ENCODE measurements at places on chromosomes 11 and 22.

DNA sequence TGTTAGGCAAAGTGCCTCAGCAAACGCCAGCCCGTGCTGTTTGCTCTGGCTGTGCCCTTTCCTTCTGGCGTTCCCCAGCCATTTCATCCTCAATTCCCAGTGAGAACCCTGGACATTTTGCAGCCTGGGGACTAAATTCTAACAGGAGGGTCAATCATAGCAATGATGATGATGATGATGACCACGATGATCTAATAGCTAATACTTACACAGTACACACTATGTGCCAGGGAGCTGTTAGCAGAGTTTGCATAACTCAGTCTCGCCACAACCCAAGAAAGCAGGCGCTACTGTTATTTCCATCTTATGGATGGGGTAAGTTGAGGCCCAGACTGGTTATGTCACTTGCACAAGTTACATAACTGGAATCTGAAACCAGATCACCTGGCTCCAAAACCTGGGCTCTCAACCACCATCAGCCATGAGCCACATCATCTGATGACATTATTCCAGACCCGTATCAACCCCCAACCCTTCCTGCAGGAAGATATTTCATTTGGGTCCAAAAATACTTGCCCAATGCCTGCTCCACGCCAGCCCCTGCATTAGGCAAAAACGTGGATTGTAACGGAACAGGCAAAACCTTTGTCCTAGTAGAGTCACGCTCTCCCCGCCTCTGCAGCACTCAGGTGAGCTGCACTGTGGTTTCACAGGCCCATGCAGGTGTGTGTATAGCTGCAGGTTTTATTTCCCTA, 132.6 kb upstream of the SERPIND1 start:
- DNase-seq, result no peak

DNA sequence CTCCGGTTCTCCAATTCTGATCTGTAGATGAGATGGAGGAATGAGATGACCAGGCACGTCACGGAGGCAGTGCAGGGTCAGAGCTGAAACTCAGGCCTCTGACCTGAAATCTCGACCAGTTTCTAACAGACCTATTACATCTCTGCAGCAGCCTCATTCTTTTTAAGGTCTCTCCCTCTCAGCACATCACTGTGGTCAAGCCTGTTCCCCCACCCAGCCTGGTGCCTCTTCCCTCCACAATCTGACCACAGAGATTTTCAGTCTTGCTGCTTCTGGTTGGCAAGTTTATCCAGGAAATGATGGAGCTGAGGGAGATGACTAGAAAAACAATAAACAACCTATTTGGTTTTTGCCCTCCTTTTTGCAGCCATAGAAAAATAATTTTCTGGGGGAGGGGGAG, 9.5 kb downstream of the GRAMD1B start:
- no peak for DNase-seq

DNA sequence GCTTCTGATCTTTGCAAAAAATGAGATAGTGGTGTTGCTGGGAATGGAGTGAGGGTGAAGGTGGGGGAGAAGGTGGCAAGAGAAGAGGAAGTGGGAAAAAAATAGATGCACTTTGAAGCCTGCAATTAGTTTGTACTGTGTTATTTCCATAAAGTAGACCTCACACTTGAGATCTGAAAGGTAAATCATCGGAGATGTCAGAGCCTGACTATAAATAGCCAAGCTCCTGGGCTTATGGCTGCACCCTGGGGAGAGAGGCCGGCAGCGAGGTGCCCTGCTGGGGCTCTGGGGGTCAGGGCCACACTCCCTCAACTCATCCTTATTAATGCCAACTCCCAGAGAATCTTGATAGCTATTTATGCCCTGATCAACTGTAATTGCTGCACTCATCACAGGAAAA, 134.4 kb downstream of the NXPE2 start:
- DNase-seq, result no peak

DNA sequence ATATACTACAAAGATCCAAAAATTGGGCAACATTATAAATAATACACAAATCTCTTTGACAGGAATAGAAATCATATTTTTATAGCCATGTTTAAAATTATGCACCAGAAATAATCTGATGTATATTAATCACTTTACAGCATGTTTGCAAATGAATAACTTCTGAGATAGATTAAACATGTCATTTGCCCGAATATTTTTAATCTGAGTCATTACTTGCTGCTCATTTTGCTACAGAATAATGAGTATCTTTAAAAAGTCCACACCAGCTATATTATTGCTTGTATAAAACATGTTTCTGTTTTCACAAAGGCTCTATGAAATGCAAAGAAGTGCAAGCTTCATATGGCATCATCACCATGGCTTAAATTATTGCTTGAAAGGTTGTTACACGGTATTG, 336.8 kb downstream of the GUCY1A2 start:
- DNase-seq, result no peak

GRCh38 chr11:69284081-69284511, 9.9 kb upstream of the MYEOV start:
- DNase-seq, result no peak

DNA sequence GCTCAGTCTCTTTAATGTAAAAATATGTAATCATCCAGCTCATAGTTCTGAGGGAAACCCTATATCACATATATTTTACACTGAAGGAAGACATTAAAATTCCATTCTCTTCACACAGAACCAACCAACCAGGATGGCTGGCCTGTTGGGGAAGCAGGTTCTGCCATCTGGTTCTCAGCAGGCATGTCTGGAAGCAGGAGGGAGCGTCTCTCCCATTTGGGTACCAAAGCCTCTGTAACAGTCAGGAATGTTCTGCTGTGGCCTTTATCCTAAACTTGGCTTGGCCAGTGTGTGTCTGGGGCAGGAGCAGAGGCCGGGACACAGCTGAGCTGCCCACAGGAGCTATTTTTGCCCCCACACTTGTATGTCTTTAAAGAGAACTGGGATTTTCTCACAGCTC, 29.2 kb downstream of the SGSM3 start:
- peak; percentile 14 for DNase-seq

GRCh38 chr11:131454989-131455388, 84.6 kb downstream of the NTM start:
- no peak for DNase-seq

- DNase-seq, result no peak
Measured at GRCh38 chr22:47593291-47593690, 830.8 kb downstream of the TBC1D22A start.

GRCh38 chr11:47437746-47438418, 11.1 kb downstream of the RAPSN start:
- no peak for DNase-seq

- no peak for DNase-seq
Measured at GRCh38 chr11:133815636-133816035, 29.7 kb downstream of the SPATA19 start.

GRCh38 chr11:84790849-84791427, 836.2 kb downstream of the DLG2 start:
- DNase-seq, result no peak

DNA sequence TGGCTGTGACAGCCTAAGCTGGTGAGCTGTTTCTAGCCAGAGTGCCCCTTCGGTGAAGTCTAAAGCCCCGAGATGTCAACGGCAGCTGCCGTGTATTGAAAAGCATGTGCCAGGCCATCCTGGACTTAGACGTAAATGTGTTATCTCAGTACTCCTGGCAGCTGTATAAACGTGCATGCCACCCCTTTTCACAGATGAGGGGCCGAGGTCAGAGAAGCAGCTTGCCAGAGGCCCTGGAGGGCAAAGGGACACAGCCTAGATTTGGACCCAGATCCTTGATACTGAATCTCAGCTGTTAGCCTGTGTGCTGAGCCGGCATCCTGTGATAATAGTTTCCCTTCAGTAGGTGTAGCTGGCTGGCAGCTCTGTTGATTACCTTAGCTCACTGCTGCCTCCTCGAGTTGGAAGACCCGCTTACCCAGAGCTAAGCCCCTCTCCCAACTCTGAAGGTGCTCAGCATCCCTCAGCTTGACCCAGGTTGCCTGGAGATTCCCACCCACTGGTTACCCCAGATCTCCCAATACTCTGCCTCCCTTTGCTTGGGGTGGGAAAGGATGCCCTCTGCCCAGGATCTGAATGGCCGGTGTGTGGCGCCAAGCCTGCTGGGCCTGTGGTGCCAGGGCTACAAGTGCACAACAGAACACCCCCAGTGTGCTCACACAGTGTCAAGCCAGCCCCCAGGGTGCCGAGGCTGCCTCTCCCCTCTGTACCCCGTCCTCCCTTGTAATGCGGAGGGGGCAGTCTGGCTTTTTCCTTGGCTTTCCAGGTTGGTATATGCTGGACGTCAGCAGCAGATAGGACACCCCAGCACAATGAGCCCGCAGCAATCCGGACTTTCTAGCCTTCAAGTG, 59.8 kb upstream of the WNT7B start:
- peak; percentile 65 for DNase-seq

DNA sequence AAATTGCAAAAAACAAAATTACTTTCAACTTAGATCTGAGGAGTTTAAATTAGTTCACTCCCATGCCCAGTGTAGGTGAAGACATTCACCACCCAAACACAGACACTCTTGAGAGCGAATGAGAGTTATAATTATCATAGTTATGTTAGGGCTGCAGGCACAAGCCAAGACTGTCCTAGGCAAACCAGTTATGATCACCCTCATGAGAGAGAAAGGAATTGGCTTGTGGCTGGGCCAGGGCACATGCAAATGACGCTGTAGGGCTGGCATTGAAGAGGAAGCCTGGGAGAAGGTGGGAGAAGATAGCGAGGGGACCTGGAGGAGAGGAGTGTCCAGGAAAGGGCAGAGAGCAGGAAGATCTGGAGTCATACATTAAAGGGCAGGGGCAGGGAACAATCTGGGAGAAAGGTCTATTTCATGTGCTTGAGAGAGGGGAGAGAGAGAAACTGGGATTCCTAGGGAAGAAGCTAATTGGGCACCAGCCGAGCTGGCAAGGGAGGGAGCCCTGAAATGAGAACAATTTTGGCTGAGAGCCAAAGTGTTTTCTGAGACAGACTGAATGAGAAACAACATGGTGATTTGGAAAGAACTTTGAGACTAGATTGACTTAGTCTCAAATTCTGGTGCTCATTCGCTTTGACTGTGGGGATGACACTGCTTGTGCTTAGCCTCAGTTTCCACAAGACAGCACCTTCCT, 279.9 kb downstream of the KIRREL3 start:
- DNase-seq, result no peak

GRCh38 chr22:49087198-49087597, 740.5 kb downstream of the BRD1 start:
- DNase-seq, result no peak

- DNase-seq, result no peak
Measured at GRCh38 chr11:86464509-86465221, 90.0 kb downstream of the CCDC81 start.

DNA sequence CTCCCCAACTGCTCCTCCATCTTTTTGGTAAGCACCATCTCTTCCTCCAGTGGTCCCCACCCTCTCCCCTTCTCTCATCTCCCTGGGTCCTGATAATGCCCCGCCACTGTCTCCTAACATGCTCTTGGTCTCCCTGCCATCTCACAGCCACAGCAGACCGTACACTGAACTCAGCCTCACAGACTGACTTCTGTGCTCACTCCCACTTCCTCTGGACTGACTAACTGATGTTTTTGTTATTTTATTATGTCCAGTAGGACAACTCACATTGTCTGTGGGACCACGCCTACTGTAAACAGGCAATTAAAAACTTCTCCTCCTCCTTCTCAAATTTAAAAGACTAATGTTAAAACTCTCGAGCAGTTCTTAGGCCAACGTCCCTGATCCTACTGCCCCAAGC, 2.6 kb upstream of the GNAZ start:
- no peak for DNase-seq

- DNase-seq, result no peak
Measured at GRCh38 chr11:3042496-3043314, 14.5 kb downstream of the CARS1 start.

- no peak for DNase-seq
Measured at GRCh38 chr22:30221121-30221992, 25.2 kb downstream of the LIF start.

- DNase-seq, result no peak
Measured at GRCh38 chr11:26778000-26778757, 56.3 kb upstream of the SLC5A12 start.

DNA sequence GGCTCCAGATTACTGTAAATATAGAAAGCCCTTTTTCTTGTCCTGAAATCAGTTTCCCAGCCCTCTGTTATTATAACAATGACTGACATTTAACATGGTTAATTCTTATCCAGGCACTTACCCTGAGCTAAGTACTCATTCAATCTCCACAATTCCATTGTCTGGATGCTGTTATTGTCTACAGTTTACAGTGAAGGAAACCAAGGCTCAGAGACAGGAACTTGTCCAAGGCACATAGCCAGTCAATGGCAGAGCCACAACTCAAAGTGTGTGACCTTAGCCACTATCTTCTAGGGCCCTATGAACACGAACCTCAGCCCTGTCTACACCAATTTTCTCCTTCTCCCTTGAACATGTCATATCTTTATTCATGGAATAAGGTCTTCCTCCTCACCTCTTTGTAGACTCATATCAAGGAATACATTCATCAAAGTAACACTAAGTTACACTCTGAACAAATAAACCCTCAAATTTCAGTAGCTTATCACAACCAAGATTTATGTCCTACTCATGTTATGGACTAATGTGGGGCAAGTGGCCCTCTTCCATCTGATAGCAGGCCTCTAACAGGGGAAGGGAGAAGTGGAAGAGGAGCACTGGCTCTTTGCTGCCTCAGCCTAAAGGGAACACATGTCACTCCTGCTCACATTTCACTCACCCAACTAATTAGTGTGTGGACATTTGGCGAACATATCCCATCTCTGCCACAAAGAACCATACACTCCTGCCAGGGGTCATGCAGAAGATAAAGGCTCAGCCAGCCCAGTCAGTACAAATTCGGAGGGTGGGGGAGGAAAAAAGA, 39.3 kb upstream of the APLNR start:
- DNase-seq, result no peak

- no peak for DNase-seq
Measured at GRCh38 chr11:1029654-1030053, 6.9 kb downstream of the MUC6 start.

- no peak for DNase-seq
Measured at GRCh38 chr11:115267238-115267781, 236.9 kb downstream of the CADM1 start.

GRCh38 chr11:82901165-82901921, at the start of gene DDIAS:
TSS of gene DDIAS (plus strand) at chr11:82901736. CDS start at chr11:82914739, 13,003 bp downstream.
- peak; percentile 100 for DNase-seq

DNA sequence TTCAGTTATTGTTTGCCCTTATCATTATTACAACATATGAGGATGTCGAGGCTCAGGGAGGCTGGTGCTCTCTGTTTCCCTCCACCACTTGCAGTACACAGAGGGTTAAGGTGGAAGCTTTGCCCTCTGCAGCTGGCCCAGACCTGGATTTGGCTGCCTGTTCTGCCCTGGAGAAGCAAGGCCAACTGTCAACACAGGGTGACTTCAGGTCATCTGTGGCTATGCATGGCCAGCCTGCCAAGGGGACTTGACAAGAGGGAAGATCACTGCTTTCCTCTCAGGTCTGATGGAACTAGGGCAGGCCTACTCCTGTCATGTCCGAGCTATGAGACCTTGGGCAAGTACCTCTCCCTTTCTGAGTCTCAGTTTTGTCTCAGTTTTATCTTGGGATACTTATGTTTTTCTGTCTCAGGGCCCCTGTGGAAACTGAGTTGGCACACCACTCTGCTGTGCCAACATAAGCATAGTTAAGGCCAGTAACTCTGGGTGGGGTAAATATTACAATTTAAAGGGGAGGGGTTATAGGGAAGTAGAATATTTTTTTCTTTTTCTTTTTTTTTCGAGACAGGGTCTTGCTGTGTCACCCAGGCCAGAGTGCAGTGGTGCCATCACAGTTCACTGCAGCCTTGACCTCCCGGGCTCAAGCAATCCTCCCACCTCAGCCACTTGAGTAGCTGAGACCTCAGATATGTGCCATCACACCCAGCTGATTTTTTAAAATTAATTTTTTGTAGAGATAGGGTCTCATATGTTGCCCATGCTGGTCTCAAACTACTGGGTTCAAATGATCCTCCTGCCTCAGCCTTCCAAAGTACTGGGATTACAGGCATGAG, 2.4 kb upstream of the THRSP start:
- no peak for DNase-seq

GRCh38 chr22:46569848-46570695, 32.7 kb upstream of the CELSR1 start:
- DNase-seq, result no peak

Data from HT-29 (cell line).